Cerebellum (tissue), 4 donors: ENCODE measurements at places on chromosomes 2 and 18.

- DNase-seq = no peak
These were observed 25.3 kb downstream of the RAMP1 start for GRCh38 chr2:237884681-237885080.

- DNase-seq = no peak
These were observed 244.5 kb downstream of the TCF4 start for GRCh38 chr18:55343396-55344073.

DNA sequence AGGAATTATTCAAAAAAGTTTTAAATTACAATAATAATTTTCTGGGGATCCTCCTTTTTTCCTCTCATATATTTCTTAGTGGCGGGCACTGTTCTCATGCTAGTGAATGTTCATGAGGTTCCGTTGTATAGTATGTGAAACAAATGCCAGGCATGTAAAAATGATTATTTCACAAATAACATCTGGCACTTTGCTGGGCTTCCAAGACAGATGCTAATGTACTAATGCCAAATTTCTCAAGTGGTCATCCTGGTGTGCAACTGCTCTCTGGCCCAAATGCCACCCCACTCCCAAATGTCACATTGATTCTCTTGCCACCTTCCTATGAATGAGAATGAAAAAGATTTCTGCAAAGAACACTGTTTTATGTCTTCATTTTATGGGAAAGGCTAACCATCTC, 564.0 kb upstream of the GCFC2 start:
- DNase-seq = no peak

DNA sequence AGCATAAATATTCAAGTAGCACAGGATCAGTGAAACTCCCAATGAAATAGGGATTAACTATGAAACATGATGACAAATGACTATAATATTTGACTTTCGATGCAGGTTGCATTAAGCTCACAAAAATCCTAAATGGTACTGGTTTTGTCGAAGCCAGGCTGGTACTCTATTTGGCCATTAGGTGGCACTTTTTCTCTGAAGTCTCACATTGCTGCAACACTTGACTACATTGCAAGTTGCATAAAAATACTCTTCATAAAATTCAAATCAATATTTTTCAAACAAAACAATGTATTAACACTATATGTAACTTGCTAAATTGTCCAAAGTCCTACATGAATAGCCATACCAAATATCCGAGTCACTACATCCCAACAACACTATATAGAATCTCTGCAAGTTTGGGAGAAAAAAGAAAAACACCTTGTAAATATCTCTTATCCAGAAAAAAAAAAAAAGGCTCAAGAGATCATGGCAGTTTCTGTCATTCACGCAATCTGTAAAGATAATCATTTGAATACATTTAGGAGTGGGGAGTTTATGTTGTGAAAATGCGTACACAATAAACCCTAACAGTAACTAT, 9.5 kb downstream of the RTTN start:
- DNase-seq = peak; percentile 43

GRCh38 chr18:28995319-28995718, 818.4 kb upstream of the CDH2 start:
- DNase-seq = no peak

- DNase-seq = no peak
These were observed 10.1 kb downstream of the CASP8 start for GRCh38 chr2:201270293-201271001.

DNA sequence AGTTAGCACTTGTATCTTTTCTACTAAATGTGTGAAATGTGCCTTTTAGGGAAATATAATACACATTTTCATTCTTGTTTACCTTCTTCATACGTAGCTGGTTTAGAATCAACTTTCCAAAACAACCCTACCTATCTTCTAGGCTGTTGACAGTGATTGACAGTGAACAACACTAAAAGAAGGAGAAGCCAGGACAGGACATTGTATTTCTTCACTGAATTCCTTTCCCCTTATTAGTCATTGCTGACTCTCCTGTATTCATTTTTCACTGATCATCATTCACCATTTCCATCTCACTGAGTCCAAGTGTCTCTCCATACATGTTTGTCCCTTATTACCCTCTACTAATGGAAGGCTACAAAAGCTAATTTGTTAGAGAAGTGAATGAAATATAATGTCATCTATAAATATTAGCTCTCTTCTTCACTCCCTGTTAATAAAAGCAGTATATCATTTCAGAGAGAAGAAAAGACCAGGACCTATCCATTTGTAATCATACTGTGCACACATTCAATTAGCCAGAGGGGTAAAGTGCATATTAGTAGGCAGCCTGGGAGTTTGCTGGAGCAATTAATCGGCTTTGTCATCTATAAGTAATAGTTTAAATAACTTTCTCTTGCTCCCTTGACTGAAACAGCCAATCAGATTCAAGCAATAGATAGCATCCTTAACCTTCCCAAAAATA, 192.5 kb upstream of the FOSL2 start:
- no peak for DNase-seq

- DNase-seq = no peak
These were observed 392.7 kb upstream of the ID2 start for GRCh38 chr2:8289111-8289510.

- DNase-seq = no peak
These were observed 251.5 kb upstream of the SALL3 start for GRCh38 chr18:78727877-78728783.

GRCh38 chr18:45329316-45329715, 286.0 kb upstream of the SLC14A2 start:
- DNase-seq = no peak

DNA sequence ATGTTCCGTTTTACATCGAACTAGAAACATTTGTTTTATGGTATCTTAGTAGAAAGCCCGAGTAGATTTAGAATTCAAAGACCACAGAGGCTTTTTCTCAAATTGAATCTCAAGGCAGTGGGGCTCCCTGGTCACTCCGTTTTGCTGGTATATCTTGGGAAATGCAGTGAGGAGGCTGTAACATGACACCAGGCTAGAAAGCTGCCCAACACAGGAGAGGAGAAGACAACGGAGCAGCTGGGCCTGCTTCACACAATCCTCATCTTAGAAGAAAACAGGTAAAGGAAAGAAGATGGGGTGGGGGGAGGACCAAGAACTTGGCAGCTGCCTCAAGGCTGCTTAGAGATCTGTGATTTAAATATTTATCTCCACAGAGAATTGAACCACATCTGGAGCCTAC, 38.3 kb upstream of the EPB41L3 start:
- DNase-seq = no peak

DNA sequence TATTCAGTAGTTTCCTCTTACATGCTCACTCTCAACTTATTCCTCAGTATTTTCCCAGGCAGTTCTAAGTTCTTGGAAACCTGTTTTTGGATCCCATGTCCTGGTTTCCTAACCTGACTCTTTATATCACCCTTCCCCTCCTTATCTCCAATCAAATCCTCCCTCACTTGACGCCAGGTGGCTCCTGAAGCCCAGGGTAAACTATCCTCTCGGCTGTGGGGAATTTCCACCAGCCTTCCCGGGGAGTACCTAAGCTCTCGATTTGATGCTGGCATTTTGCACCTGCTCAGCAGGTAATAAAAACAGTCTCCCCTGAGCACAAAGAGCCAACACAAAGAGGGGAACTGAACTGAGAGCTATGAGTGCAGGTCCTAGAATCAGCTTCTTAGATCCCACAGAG, 538.0 kb downstream of the SLC4A3 start:
- DNase-seq = no peak

DNA sequence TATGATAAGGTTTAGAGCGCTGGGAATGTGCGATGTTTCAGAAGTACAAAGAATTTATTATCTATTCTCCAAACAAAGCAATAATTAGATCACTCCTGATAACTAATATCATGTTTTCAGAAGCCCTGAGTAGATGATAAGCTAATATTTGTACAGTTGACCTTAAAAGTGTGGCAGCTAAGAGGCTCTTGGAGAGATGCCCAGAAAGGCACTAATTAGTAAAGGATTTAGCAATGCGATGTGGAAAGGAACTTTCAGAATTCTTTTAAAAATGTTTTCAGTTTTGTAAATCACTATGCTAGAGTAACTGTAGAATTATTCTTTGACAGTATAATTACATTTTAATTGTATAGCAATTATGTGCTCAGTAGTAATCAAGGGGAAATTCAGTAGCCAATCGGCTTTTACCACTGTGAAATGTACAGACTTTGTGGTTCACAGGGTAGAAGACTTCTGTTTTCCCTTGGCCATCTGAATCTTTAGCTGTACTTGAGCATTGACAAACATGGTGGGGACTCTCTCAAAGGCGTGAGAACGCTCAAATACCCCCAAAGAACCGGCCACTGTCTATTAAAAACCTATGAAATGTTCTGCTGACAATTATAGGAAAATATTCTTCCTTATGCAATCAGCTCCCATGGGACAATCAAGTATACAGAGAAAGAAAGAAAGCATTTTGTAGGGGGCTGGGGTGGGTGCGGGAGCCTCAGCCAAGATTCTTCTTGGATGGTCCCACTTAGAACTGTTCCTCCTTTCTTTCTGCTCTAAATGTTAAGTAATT, 262.8 kb upstream of the AGAP1 start:
- DNase-seq = no peak

- DNase-seq = no peak
These were observed 184.4 kb downstream of the TGIF1 start for GRCh38 chr18:3634250-3634939.

GRCh38 chr2:9714630-9715214, 83.9 kb upstream of the YWHAQ start:
- no peak for DNase-seq

- no peak for DNase-seq
These were observed 225.1 kb downstream of the ZNF385B start for GRCh38 chr2:179636100-179636980.

- no peak for DNase-seq
These were observed 238.5 kb downstream of the MTX2 start for GRCh38 chr2:176507786-176508185.

GRCh38 chr18:58554404-58554803, 74.5 kb downstream of the ALPK2 start:
- no peak for DNase-seq

- no peak for DNase-seq
These were observed 18.2 kb downstream of the ACVR1 start for GRCh38 chr2:157857881-157858280.

GRCh38 chr2:216504376-216504762, 5.7 kb downstream of the RPL37A start:
- DNase-seq = no peak

GRCh38 chr18:63949068-63949737, at the start of gene HMSD:
HMSD (plus strand) TSS chr18:63949301; CDS start chr18:63953456, 4,155 bp downstream.
- no peak for DNase-seq

DNA sequence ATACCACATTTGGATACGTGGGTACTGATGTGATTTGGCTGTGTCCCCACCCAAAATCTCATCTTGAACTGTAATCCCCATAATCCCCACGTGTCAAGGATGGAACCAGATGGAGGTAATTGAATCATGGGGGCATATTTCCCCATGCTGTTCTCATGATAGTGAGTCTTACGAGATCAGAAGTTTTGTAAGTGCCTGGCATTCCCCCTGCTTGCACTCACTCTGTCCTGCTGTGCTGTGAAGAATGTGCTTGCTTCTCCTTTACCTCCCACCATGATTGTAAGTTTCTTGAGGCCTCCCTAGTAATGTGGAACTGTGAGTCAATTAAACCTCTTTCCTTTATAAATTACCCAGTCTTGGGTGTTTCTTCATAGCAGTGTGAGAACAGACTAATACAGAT, 70.3 kb downstream of the CHST9 start:
- no peak for DNase-seq

GRCh38 chr2:219159771-219160185, 837 bp downstream of the NHEJ1 start:
- no peak for DNase-seq

DNA sequence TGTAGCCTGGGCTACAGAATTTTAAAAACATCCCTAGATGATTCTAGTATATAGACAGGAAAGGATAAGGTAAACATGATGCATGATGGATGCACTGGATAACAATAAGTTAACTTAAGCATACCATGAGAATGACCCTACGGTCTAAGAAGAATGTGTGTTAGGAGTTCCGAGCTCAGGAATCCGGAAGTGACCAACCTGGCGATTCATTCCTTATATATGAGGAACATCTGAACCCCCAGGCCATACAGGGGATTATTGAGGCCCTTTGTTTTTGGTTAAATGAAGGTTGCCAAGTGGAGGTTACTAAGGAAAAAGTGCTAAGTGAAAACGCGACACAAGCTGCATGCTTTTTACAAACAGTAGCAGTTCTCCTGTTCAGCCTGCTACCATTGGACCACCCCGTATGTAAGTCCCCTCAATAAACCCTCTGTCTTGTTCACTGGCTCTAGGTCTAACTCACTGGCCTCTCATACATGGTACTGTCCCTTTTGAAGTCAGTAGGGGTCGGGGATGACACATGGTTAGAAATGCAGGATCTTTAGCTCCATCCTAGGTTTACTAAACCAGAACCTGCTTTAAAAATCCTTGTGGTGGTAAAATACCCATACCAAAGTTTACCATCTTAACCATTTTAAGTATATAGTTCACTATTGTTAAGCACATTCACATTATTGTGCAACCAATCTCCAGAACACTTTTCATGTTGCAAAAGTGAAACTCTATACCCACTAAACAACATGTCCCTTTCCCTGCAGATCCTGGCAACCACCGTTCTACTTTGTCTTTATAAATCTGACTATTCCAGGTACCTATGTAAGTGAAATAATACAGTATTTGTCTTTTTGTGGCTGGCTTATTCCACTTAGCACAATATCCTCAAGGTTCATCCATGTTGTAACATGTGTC, 111.0 kb upstream of the MAP4K3 start:
- DNase-seq = no peak

DNA sequence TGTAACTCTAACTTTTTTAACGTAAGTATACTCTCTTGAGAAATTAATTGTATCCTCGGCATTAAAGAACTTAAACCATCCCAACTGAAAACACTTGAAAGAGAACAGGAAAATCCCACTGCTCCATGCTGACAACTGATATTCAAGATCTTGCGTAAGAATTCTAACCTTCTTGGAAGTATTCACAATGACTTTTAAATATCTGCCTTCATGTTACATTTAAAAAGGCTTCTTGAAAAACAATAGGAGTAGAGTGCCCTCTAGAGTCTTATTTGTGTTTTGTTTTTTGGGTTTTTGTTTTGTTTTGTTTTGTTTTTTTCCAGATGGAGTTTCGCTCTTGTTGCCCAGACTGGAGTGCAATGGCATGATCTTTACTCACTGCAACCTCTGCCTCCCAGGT, 65.4 kb upstream of the DNAJC10 start:
- peak; percentile 40 for DNase-seq

- DNase-seq = no peak
These were observed 58.2 kb downstream of the GLI2 start for GRCh38 chr2:120793682-120794403.

GRCh38 chr2:24206242-24206641, 31.4 kb downstream of the FAM228A start:
- no peak for DNase-seq

GRCh38 chr2:97844311-97844859, 131.0 kb downstream of the ZAP70 start:
- DNase-seq = peak; percentile 30

- DNase-seq = no peak
These were observed 766 bp downstream of the PDE6D start for GRCh38 chr2:231780123-231780908.

GRCh38 chr2:69033461-69034095, 20.6 kb downstream of the ANTXR1 start:
- DNase-seq = no peak

- DNase-seq = no peak
These were observed 53.2 kb downstream of the BMPR2 start for GRCh38 chr2:202429164-202429980.
